ENCODE measurements at places on chromosomes 2 and 18. TPM values are rescaled to one million over a fixed set of nuclear protein-coding genes. Genes with fewer than 3 reads are reported as not detected.

Gene OSR1
- not detected for total RNA-seq

DNA sequence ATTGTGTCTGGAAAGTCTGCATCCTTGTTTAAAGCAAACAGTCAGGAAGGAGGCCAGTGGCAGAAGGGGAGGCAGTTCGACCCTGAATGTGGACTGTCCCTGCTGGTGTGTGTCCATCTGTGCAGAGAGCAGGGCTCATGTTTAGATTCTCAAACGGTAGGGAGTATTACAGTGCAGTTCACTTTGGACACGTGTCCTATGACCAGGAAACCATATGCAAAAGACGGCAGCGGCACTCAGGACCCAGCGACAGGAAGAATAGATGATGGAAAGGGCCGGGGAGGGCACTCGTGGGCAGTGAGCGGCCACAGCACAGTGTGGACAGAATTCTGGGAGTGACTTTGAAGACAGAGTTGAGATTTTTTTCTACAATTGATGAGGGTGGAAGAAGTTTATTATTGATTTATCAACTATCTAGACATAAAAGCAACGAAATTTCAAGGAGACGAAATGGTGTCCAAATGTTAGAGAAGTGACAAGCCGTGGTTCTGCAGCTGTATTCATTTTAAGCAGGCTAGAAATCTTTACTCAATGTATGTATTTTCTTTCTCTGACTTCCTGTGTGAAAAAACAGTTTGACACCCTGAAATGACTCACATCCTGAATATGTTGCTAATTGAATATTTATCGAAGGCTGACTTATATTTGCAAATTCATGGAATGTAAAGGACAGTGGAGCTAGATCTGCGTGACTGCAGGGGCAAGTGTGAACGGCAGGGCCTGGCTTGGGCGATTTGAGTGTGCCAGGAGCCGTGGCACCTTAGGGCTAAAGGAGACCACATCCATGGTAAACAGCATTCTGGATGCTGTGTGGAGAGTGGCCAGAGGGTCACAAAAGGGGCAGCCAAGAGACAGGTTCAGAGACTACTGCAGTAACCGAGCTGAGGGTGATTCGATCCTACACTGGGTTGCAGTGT, 214.2 kb downstream of the PTGR3 start:
- H3K27me3 ChIP-seq = no peaks in the 10 kb centered on the region
- H3K27ac ChIP-seq = peak overlapping the region; percentile 84
- H3K4me3 ChIP-seq = peak overlapping the region; percentile 33
- H3K36me3 ChIP-seq = peaks cover 11% of the 10 kb centered on the region
- H3K4me1 ChIP-seq = peaks cover 27% of the 10 kb centered on the region
- DNase-seq = peak; percentile 6

- no peaks in the 10 kb centered on the region for H3K36me3 ChIP-seq
- H3K27me3 ChIP-seq = no peaks in the 10 kb centered on the region
- H3K4me1 ChIP-seq = peaks cover 5% of the 10 kb centered on the region
- no peak for DNase-seq
These were observed 17.4 kb downstream of the LDLRAD4 start for GRCh38 chr18:13235981-13236380.

DNA sequence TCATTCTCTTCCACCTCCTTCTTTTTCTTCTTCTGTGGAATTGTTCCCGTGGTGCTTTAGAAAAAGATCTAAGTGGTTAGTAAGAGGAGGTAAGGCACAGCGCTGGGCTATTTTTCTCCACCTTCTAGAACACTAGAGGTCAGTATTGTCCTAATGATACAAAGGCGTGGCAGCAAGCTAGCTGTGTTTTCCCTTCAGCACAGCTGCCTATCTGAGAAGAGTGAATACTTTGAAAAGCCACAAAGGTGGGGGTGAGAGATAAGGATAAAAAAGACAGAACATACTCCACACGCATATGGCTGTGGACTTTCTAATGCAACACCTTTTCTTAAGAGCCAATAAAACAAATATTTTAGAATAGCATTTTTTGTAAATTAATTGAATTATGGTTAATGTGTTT, 2.1 kb downstream of the CNTNAP5 start:
- no peak for DNase-seq
- H3K4me1 ChIP-seq = no peaks in the 10 kb centered on the region
- H3K4me3 ChIP-seq = no peak overlapping the region
- H3K36me3 ChIP-seq = peaks cover 3% of the 10 kb centered on the region
- peaks cover 53% of the 10 kb centered on the region for H3K27me3 ChIP-seq

DNA sequence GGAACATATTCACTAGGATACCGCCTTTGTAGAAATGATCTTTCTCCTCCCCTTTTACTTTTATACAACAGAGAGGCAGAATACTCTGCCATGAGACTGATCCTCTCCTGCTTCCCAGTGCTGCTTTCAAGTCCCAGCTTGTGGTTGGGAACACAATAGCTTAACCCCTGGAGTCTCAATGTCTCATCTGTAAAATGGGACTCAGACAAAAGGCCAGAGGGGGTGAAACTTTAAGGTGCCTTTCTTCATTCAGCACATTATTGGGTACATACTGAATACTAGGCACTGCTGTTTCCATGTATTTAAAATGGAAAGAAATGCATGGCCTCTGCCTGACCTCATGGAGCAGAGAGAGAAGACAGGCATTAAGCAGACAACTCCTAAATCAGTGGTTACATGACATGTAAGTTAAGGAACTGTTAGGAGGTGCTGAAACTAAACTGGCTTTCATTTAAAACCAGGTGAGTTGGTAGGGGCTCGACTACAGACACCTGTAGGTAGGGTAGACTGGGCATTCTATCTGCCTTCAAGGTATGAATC, 53.8 kb downstream of the MAP4K4 start:
- no peak for DNase-seq
- no peak overlapping the region for H3K4me3 ChIP-seq
- H3K27me3 ChIP-seq = no peaks in the 10 kb centered on the region
- peaks cover 70% of the 10 kb centered on the region for H3K4me1 ChIP-seq
- peaks cover 3% of the 10 kb centered on the region for H3K36me3 ChIP-seq

All from activated naive CD8-positive, alpha-beta T cell treated with anti-CD3 and anti-CD28 coated beads for 36 hours (primary cell).